RWPE1 (cell line): ENCODE measurements at places on chromosomes 3 and 15.

DNA sequence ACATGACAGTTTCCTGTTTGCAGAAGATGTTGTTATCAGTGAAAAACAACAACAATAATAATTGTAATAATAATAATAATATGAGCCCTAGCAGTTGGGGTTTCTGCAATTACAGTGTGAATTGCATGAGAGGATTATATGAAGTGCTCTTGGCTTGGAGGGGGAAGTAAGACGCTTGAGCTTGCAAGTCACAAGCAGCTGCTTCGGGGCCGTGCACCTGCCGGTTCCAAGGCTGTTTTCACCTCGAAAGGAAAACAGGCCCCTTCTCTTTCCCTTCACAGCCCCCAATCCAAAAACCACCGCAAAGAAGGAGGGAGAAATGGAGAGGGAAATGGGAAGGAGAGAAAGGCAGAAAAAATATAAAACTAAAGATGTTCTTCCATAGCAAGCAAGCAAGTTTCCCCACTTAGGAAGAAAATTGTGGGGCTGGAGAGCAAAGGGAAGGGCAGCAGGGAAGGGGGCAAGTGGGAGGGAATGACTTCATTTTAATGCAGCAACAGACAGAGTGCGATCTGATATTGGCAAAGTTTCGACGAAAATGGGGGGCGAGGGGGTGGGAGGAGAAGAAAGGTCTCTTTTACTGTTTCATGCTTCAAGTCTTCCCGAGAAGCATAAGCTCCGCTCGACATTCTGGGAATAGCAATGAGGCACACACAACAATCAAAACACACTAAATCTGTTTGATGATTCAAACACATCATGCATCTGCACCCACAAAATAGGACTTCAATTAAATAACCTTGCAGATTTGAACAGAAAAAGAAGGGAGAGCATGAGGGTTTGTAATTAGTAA lies 284.2 kb upstream of the ATP11B start:
- DNase-seq, result no peak

GRCh38 chr3:118628704-118629341 lies 405.8 kb downstream of the IGSF11 start:
- DNase-seq, result peak; percentile 69

GRCh38 chr3:16583551-16583950 lies 21.7 kb downstream of the DAZL start:
- no peak for DNase-seq

DNA sequence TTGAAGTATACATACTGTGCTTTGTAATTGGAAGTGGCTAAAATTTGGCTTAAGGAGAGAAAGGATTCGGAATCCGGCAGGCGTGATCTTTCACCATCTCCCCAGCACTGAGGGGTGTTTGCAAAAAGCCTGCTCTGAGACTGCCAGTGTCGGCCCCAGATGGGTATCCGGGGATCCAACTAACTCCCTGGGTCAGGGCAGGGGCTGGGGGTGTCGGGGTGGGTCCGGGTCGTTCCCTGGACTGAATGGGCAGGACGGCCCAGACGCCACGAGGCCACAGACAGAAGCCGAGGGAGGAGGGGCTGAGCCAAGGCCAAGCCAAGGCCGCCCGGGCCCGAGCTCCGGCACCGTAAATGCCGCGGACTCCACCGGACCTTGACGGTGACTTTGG lies 349 bp downstream of the PPIB start:
- DNase-seq, result peak; percentile 41

GRCh38 chr15:60507596-60508424 lies 28.9 kb upstream of the ICE2 start:
- peak; percentile 66 for DNase-seq

DNA sequence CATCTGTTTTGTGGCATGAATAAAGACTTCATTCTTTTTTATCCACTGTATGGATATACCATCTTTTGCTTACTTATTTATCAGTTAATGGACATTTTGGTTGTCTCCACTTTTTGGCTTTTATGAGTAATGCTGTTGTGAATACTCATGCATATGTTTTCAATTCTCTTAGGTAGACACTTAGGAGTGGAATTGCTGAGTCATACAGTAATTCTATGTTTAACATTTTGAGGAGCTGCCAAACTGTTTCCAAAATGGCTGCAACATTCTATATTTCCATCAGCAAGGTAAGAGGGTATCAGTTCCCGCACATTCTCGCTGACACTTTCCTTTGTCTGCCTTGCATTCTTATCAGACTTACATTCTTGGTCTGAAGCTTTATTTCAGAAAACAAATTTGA lies 191.1 kb downstream of the WNT5A start:
- DNase-seq, result no peak

- DNase-seq, result no peak
Observed at GRCh38 chr3:41846850-41847249, 115.1 kb downstream of the ULK4 start.

GRCh38 chr3:30112411-30112810 lies 494.0 kb upstream of the TGFBR2 start:
- DNase-seq, result no peak

DNA sequence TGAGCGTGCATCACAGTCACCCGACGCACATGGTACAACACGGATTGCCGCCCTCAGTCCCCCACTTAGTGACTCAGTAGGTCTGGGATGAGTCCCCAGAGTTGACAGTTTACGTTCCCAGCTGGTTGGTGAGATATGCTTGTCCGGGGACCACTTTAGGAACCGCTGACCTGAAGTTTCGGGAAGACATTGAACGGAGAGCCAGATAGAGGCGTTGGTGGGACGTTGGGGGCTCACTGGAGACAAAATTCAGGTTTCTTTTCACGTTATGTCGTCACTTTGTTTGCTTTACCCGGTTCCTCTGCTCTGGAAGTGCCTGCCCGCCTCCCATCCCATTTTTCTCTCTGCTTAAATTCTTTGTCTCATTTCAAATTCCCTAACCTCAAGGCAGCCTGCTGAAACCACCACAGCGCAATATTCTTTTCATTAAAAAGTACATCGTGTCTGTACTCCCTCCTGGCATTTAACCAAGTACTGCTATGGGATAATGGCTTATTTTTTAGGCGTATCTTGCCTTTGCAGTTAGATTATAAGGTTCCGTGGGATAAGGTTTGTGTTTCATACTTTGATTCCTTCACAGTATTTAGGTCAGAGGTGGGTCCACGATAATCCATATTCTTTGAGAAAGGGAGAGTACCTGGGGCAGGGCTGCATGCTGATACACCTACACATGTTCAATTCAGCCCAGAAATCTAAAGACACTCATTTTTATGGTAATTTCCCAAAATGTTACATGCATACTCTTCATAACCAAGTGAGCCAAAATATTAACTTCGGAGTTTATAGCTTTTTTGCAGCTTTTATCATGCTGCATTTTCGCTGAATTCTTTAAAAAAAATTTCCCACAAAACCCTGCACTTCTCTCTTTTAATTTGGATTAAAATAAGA lies 921 bp downstream of the LMLN start:
- no peak for DNase-seq

DNA sequence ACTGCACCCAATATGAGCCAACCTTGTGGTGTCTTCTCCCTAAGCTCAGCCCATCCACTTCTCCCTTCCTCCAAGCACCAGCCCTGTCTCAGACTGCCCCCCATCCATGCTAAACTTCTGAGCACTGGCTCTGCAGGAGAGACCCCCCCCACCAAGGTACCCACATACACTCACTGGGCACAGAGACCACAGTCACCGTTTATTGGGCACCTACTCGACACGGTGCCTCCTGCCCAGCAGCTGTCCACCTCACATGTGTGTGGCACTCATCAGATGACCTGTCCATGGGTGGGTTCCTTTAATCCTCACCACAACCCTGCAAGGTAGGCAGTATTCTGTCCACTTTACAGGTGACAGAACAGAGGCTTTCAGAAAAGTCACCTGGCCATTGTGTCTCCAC lies 22.3 kb upstream of the SFMBT1 start:
- DNase-seq, result no peak

GRCh38 chr3:45241206-45241605 lies 15.1 kb upstream of the TMEM158 start:
- DNase-seq, result no peak

DNA sequence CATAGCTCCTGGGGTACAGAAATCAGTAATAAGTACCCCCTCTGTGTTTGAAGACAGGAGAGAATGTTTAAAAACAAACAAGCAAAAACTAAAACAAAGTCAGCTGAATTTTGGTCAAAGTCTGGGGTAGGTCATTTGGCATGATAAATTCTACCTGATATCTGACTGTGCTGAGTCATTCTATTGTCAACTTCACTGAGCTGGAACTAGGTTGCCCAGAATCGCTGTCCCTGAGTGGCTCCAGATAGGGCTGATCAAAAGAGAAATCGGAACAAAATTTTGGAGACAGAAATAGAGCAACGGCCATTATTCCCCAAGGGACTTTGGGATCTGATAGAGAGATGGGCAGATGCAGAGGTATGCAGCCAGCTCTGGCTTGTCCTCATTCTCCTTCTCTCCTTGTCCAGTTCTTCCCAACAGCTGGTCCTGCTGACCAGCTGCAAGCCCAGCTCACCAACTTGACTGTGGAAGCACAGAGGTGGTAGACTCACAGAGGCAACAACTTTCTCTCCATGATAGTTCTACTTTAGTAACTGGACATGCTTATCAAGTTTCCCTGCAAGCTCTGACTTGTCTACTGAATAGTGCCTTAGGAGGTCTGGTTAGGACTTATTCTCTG lies 57.3 kb upstream of the MYRIP start:
- DNase-seq, result no peak

DNA sequence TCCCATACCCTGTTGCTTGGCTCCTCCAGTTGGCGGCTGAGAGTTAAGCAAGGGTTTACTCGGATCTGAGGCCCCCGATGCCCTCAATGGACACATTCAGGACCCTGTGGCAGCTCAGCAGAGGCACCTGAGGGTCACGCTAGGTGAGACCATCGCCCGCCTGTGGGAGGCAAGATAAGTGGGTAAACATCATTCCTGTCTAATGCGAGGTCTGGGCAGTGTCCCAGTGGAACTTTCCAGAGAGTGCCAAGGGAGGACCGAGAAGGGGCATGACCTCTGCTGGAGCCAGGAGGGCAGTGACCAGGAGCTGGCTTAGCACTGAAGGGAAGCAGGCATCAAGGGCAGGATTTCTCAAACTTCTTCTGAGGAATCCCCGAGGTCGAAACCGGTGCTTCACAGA lies 65.4 kb upstream of the SEC61A1 start:
- no peak for DNase-seq

DNA sequence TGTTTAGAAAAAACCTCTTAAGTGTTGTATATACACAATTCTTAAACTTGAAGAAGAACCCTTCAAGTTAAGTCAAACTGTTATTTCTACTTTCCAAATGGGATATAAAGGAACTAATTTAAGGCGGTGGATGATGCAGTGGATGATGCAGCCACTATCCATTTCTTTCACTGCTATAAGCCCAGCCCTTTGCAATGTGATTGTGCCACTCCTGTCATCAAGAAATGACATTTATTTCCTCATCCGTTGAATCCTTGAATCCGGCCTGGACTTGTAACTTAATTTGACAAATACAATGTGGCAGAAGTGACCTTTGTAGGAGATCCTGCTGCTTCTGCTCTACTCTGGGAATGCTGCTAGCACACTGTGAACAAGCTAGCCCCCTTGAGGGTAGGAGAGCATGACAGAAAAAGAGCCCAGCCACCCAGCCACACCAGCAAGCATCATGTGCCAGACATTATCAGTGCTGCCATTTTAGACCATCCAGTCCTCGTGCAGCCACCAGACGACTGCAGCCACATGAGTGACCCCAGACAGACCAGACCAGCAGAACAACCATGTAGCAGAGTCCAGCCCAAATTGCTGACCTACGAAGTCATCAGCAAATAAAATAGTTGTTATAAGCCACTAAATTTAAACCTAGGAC lies 47.4 kb downstream of the UACA start:
- no peak for DNase-seq
